Stimulated activated CD4-positive, alpha-beta T cell treated with anti-CD3 and anti-CD28 coated beads, Interleukin-1b, Interleukin-23, amount 100 ng/mL, for 48 hours (primary cell): ENCODE measurements at places on chromosomes 16 and 17.
A peak's percentile ranks its signal among the peaks of the same experiment; 100 is the strongest.

- DNase-seq = no peak
These were observed 860 bp downstream of the TIGD7 start for GRCh38 chr16:3304370-3304769.

DNA sequence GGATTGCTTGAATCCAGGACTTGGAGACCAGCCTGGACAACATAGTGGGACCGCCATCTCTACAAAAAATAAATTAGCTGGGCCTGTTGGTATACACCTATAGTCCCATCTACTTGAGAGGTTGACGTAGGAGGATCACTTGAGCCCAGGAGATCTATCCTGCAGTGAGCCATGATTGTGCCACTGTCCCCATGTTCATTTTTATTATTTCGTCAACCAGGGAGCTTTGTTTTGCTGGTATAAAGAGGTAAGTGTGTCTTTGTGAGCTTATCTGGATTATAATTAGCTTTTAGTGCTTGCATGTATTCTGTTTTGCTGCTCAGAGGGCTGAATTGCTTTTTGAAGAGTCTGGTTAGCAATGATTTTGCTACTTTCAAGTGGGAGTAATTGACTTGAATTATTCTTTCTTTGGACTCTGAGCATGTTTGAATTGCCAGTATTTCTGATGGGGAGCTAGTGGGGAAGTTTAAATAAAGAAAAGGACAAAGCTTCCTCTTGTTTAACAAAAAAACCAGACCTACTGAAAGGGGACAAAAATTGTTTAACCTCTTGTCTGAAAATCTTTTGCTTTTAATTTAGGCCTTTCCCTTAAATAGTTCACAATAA, 31.6 kb upstream of the BCAS3 start:
- DNase-seq = no peak

DNA sequence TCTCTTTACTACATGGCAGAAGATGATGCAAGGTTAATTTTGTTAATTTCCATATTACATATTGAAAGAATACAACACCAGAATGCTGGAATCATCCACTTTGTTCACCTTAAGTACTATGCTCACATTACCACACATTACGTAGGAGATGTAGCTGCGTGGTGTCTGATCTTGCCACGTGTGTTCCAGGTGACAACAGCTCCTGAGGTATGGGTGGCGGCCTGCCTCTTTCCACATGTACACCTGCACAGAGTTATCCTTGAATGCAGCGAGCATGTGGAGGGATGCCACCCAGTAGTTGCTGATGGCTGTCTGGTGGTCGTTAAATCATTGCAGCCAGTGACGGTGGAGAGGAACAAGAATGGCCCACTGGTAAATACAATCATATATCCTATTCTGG, 740.5 kb upstream of the EEF2KMT start:
- no peak for DNase-seq

- no peak for DNase-seq
These were observed 27.6 kb downstream of the CCDC40 start for GRCh38 chr17:80063830-80064585.

DNA sequence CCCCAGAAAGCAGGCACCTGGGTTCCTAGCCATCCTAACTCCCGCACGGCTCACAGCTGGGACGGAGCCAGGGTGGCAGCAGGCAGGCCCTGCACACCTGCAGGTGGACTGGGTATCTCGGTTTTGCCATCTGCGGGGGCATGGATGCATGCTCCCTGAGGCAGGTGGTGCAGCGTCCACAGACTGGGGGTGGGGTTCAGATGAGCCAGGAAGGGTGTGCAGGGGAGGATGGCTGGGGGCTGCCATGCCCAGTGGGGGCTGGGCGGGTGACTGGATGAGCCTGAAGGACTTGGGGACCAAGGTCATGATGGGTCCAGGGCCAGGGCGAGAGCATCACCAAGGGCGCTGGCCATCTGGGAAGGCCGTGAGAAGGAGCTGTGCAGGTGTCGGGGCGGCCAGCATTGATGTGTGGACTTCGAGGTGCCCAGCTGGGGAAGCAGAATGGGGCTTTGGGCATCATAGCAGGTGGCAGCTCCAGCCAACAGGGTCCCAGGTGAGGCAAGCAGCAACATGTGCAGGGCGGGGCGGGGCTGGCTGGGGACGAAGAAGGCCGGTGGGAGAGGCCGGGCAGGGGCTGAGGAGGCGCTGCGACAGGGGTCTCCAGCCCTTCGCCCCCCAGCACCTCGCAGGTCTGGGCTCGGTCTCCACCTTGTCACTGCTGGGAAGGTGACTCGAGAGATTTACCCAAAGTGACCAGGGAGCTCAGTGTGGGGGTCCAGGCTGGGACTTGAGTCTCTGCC, 41.0 kb upstream of the ZNF469 start:
- DNase-seq = no peak

DNA sequence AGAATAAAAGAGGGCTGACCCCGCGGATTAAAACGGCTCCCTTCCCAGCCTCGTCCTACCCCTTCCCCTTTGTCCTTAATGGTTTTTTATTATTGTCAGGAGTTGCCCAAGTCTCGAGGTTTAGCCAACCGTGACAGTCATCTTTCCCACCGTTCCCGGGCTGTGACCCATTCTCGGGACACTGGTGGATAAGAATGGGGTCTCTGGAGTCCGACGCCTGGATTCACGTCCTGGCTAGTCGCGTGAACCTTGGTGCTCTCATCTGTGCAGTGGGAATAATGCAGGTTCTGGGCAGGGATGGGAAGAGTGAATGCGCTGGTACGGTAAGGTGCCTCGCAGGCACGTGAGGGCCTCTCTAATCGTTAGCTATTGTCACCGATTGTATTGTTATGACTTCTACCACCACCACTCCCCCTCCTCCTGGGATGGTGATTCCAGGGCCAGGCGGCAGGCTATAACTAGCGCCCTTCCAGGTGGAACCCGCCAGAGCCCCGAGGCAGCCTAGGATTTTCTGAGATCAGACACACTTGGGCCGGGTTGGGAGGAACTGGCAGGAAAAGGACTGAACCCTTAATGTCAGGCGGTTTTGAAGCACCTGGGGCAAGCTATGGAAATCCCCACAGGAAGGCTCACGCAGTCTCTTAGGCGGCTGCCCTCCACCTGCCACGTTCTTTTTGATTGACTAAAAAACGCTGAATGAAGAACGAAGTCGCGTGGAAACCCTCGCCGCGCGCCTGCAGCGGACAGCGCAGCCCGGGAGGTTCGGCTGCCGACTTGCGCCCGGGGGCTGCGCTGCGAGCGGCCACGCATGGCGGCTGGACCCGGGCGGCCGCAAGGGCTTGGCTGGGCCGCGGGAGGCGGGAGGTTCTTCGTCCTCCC, 2.7 kb downstream of the HS3ST3B1 start:
- DNase-seq = no peak

DNA sequence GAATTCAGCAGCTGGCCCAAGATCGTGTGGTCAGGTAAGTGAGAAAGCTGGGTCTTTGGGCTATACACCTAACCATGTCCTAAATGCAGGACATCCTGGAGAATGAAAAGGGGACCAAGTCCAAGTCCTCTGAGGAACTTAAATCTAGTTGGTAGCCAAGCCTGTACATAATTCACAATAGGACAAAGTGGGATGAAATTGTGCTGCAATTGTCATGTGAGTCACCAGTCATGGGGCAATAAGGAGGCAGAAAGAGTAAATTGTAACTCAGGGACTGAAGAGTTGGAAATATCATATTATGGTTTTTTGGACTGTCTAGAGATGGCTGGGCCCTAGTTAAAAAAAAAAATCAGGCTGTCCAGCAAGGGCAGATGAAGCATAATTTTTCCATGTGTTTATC, 202.6 kb downstream of the CYLD start:
- DNase-seq = no peak

DNA sequence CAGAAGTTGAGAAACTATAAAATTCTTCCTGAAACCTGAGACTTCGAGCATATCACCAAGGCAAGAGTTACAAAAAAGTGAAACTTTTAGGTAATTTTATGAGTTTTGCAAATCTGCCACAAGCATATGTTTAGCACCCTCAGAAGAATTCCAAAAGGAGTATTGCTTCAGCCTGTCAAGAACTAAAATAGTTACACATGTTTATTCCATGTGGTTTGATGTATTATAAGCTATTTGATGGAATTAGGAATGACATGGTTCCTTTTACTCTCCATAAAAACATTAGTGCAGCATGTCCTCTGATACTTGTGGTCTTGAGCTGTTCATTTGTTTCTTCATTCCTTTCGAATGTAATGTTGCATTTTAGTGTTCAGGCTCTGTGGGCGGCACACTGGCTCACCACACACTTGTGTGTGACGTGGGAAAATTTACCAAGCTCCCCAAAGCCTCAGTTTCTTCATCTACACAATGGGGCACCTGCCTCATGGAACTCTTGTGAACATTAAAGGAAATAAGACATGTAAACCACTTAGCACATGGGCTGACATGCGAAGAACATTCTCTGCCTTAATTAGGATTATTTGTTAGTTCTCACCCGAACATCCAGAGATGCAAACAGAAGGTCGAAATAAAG, 204.2 kb upstream of the FOXF1 start:
- DNase-seq = no peak

DNA sequence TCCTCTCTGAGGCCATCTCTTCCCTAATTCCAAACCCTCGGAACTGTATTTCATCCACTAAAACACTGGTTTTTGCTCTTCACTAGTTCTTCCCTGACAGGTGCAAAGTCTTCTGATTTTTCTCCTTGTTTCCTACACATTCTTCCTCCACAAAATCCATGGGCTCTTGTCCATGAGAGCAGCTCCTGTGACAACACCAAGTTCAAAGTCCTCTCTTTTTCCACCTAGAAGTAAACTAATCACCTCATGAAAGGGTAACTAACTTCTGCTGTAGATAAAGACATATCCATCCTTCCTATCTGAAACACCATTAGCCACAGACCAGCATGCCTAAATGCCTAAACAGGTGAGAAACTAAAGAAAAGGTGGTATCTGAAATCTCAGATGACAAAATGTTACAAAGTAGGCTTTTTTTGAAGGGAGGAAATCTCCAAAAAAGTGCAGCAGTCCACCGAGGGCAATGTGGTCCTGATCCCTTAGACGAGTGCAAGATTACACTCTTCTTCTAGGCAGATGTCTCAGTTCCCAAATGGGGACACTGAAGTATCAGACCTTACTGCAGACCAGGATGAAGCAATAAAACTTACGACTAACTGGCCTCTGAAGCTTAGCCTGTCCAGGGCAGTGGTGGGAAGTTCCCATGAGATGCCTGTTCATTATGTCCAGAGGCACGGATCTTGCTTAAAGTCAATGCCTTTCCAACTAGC, 2.8 kb downstream of the PIP4K2B start:
- no peak for DNase-seq

- no peak for DNase-seq
These were observed 9.7 kb downstream of the HNF1B start for GRCh38 chr17:37735165-37735564.

GRCh38 chr17:47257651-47258339, 4.2 kb downstream of the ITGB3 start:
- DNase-seq = no peak

- DNase-seq = no peak
These were observed 26.3 kb downstream of the ACTG1 start for GRCh38 chr17:81486199-81486810.

DNA sequence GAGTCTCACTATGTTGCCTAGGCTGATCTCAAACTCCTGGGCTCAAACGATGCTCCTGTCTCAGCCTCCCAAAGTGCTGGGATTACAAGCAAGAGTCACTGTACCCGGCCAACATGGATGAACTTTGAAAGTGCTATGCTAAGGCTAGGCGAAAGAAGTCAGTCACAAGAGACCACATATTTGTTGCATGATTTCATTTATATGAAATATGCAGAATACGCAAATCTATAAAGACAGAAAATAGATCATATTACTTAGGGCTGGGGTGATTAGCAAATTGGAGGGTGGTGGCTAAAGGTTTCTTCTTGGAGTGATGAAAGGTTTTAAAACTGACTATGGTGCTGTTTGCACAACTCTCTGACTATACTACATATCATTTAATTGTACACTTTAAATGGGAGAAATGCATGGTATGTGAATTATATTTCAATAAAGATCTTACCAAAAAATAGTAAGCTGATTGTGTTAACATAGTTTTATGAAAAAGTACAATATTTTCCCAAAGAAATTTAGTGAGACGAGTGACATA, 1.2 kb upstream of the FLYWCH1 start:
- DNase-seq = no peak

DNA sequence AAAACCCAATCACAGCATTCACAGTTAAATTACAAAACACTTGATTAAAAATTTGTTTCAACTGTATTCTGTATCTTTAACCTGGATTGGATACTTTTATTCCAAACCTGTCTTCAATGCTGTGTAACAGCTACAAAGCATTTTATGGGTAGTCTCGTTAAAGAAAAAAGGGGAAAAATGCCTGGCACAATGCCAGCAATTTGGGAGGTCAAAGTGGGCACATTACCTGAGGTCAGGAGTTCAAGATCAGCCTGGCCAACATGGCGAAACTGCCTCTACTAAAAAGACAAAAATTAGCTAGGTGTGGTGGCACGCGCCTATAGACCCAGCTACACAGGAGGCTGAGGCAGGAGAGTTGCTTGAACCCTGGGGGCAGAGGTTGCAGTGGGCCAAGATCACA, 4.0 kb downstream of the GNA13 start:
- no peak for DNase-seq

- DNase-seq = peak; percentile 8
These were observed 34.3 kb downstream of the SMURF2 start for GRCh38 chr17:64627797-64628196.

GRCh38 chr16:49811644-49812334, 44.1 kb downstream of the ZNF423 start:
- DNase-seq = no peak

DNA sequence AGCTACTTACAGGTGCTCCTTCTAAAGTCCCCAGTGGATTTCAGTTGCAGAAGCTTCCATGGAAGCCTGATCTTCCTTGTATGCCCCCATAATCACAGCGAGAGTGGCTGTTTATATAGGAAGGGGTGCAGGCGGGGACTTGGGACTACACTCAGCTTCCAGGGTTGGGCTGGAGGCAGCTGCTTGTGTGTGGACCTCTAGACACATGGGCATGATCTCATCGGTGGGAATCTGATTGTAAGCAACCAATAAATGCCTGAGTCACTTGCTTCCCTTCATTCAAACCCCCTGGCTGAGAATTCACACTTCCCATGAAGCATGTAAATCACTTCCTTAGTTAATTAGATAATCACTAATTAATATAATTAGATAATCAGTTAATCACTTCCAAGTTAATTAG, 1.0 kb upstream of the KRT20 start:
- no peak for DNase-seq

DNA sequence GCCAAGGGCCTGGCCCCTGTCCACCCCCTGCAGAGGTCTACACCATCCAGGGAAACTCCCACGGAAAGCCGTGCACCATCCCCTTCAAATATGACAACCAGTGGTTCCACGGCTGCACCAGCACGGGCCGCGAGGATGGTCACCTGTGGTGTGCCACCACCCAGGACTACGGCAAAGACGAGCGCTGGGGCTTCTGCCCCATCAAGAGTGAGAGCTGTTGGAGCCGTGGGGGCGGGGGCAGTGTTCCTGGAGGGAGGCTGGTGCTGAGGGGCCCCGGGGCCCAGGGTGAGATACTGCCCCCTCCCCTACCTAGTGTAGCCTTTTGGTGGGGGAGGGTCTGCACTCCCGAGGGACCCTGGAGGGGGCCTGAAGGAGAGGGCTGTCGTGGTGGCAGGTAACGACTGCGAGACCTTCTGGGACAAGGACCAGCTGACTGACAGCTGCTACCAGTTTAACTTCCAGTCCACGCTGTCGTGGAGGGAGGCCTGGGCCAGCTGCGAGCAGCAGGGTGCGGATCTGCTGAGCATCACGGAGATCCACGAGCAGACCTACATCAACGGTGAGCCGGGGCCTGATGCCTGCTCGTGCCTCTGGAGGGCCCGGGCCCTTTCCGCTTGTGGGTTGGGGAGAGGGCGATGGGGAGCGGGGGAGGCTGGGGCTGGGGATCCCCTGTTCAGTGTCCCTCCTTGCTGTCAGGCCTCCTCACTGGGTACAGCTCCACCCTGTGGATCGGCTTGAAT, 38.8 kb downstream of the MRC2 start:
- no peak for DNase-seq
